Stimulated activated CD4-positive, alpha-beta T cell treated with anti-CD3 and anti-CD28 coated beads, Interleukin-12 subunit alpha, Interleukin-12 subunit beta, amount 100 ng/mL, for 48 hours (primary cell): ENCODE measurements at places on chromosomes 2 and 18.

DNA sequence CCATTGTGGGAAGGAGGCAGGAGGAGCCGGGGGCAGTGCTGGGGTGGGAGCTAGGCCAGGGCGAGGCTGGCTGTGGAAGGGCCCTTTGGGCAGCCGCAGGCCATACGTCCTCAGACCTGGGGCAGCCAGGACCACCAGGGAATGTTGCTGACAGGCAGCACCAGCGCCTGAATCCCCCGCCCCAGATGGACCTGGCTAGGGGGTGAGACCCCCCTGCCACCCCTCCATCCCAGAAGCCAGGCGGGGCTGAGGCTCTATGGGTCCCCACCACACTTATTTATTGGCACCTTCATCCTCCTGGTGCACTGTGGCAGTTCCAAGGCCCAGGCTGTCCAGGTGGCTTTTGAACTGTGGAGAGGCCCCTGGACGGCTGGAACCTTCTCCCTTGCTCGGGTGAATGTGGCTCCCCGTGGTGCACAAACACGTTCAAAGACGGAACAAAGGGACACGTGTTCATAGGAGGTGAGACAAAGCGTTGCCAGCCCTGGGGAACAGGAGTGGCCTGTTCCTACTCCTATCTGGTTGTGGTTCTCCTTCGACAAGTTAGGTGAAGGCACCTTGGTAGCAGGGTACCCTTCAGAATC is 35.1 kb downstream of the RAMP1 start:
- no peak for DNase-seq

DNA sequence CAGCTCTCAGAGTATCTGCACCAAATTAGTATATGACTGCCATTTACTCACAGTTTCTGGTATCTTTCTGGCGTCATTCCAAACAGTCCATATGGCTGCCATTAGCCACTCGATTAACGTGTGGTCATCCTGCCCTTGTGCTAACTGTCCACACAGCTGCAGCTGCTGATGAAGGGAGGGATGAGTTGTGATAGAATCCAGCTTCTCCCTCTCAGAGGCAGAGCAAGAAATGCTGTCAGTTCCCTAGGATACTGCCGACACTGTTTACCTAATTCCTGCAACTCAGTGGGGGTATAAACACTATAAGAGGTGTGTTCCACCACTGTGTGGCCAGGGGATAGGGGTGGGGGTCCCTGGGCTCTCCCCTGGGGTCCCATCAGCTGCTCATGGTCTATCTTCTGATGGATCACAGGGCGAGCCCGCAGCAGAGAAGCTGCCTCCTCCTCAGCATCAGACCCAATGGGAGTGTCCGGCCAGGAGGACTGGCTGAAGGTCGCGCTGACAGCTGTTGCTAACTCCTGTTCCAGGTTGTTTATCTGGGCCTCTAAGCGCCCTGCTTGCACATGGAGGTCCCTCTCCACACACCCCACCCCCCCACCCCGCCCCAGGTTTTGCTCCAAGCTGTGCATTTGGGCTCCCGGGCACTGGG is 17.3 kb upstream of the KLHL23 start:
- no peak for DNase-seq

GRCh38 chr18:8835521-8835953 is 130.2 kb downstream of the MTCL1 start:
- DNase-seq, result no peak

DNA sequence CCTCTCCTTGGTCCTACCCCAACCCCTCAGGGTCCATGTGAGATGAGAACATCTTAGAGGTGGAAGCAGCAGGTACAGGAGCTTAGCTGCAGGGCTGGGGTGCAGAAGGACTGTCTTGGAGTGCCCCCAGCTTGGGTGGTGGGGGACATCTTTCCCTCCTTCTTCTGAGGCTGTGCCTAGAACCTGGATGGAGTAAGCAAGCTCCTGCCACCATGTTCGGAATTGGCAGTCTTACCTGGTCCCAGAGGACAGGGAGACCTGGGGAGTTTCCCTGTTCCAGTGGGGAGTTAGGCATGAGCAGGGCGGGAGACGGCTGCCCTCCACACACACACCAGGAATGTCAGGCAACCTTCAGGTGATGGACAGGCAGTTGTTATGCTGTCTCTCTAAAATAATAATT is 131.0 kb upstream of the COPS8 start:
- DNase-seq, result no peak

- DNase-seq, result no peak
These were observed 80.2 kb downstream of the TCF7L1 start for GRCh38 chr2:85213404-85213803.

DNA sequence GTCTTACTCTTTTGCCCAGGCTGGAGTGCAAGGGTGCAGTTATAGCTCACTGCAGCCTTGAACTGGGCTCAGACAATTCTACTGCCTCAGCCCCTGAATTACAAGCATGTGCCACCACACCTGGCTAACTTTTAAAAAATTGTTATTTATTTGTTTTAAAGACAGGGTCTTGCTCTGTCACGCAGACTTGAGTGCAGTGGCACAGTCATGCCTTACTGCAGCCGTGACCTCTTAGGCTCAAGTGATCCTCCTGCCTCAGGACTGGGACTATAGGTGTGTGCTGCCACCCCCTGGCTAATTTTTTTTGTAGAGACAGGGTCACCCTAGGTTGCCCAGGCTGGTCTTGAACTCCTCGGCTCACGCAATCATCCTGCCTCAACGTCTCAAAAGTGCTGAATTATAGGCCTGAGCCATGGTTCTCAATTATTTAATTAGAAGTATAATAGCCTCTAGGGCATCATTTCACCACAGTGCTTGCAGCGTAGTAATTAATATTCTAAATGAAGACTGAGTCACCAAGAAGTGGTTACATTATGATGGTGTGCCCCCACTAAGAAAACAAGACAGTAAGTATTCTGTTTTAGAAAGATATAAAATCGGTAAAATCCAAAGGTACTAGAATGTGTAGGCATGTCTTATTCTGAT is 69.6 kb downstream of the EML4 start:
- peak; percentile 28 for DNase-seq

DNA sequence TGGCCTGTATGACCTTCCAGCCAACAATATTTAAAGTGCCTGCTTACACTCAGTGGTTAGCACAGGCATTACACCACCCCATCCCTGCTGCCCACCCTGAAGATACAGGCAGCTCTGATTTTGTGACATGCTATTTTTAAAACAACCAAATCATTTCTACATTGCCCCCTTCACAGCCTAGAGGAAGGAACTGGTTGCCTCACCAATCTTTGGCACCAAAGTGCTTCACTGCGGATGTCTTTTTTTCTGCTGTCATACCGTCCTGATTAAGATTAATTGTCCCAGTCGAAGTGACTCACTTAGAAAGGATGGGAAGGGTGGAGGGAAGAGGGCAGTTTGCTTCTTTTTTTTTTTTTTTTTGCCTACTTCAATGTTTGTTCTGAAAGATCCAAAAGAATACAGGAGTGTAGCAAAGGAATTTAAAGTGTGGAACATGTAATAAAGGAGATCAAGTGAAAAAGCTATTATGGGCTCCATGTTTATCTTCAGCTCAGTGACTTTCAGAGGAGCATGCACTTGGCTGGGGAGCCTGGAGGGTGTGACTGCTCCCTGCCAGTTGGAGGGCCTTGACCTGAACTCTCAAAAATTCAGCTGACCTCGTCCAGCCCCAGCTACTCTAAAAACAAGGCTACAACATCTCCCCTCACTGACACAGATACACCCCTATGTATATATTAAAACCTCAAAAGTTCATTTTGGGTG is 501.1 kb upstream of the TNP1 start:
- DNase-seq, result no peak

- no peak for DNase-seq
These were observed 5.8 kb upstream of the SIX3 start for GRCh38 chr2:44935729-44936098.

GRCh38 chr2:9658972-9659371 is 28.2 kb upstream of the YWHAQ start:
- no peak for DNase-seq

DNA sequence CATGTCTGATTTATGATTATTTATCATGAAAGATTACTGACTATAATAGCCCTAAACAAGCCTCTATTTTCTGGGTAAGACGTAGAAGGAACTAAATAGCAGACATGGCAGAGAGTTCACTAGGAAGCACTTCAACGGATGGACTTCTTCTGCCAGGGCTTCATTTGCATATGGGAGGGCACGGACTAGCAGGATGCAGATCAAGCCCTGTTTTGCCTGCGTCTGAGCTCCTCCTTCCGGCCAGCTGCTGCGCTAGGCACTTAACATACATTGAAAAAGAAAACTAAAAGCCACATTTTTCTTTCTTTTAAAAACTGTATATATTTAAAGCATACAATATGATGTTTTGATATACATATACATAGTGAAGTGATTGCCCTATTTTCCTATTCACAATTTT is 340.0 kb upstream of the MEX3C start:
- no peak for DNase-seq

GRCh38 chr18:39611381-39612100 is 2045.9 kb upstream of the CELF4 start:
- DNase-seq, result no peak

- DNase-seq, result no peak
These were observed 177.3 kb downstream of the DYSF start for GRCh38 chr2:71630454-71631328.

DNA sequence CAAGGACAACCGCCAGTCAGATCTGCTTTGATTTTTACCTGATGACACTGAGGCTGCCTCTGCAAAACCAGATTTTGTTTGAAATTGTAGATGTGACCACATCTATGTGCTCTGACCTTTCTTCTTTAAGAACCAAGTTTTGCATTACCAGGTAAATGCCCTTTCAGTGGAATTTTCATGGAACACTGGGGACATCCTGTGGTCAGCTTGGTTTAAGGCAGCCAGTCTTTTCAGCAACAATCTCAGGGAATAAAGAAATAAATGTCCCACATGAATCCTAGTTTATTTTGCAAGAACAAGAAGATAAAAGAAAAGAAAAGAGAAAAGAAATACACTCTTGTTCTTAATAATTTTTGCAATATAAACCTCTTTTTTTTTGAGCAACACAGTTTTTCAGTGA is 90.6 kb downstream of the POU3F3 start:
- no peak for DNase-seq

DNA sequence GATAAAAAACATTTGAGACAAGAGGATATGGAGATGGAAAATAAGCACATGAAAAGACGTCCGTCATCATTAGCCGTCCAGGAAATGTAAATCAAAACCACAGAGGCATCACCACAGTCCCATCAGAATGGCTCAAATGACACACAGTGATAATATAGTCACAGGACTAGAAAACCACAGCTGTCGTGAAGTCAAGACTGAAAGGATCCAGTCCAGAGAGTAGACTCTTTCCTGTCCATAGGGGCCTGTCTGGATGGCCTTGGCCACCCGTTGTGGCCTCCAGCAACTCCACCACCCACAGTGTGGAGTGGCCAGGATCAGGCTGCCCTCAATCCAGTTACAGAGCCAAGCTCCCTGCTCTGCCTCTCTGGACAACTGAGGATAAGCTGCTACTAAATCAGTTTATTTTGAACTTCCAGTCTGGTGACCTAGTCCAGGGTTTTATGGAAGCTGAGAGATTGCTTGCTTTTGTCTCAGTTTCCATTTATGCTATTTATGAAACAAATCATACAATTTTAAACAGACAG is 60.4 kb downstream of the RHOB start:
- no peak for DNase-seq

DNA sequence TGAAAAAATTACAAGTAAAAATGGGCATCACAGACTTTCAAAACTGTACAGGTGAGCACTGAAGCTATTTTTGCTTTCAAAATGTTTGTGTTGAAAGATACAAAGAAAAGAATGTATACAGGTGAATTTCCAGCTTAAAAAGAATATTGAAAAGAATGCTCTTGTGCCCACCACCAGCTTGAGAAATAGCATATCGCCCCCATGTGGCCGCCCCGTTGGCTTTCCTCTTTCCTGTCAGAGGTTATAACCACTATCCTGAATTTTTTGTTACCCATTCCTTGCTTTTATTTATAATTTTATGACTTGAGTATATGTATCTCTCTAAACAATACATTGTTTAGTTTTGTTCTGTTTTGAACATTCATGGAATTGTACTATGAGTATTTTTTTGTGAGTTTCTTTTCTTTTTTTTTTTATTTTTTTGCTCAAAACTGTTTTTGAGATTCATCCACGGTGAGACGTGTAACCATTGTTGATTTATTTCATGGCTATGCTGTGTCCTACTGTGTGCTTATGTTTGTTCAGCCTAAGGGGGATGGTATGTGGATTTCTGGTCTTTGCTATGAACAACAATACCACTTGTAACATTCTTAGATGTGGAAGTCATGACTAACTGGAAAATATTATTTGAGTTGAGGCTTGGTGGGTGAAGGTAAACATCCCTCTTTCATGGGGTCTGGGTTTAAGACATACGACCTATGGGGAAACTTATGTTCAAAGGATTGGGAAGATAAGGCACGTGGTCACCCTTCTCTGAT is 11.6 kb downstream of the TRPM8 start:
- no peak for DNase-seq

DNA sequence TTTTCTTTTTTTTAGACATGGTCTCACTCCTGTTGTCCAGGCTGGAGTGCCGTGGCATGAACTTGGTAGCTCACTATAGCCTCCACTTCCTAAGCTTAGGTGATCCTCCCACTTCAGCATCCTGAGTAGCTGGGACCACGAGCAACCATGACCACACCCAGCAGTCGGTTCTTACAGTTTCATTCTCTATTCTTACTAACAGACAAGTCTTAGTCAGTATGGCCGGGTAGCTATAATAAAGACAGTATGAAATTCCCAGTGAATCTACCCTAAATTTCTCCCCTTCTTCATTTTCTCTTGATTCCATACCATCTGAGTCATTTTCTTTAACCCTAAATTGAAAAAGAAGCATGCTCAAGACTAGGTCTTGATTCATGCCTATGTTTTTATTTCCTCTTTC is 775.3 kb upstream of the NRXN1 start:
- no peak for DNase-seq

GRCh38 chr2:134307334-134307733 is 53.5 kb downstream of the MGAT5 start:
- no peak for DNase-seq

DNA sequence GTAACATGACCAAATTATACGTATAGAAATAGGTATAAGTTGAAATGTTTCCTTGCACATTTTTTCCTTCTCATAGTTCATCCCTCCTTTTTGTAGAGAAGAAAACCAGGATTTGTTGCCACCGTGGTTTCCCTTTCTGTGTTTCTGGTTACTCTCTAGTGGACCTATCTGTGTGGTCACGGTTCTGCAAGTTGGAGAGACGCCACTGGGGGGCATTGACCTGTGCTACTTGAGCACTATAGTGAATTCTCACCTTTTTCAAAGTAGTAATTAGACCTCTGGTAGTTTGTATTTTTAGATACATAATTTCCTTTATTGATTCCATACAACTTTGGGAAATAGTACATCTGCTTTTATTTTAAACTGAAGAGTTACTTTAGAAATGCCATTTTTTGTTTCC is 444.8 kb downstream of the PTPRM start:
- DNase-seq, result no peak

DNA sequence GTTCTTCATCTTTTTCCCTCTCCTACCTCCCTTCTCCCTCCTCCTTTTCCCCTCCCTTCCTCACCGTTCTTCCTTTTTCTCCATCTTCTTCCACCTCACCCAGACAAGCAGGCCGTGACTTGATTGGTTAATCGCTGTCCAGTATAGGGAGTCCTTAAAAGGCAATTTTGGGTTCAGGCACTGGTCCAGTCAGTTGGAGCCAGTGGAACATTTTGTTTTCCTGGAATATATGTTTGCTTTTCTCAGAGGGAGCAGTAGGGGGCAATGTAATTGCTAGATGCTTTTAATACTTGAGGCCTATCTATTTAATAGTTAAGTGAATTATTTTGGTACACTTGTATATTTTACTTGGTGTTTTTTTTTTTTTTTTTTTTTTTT is 15.0 kb downstream of the ELAC1 start:
- DNase-seq, result no peak

- DNase-seq, result no peak
These were observed 37.0 kb upstream of the ATP5MC3 start for GRCh38 chr2:175218551-175218950.

GRCh38 chr2:176683618-176684111 is 414.4 kb downstream of the MTX2 start:
- DNase-seq, result no peak
